AG09319 (cell line): ENCODE measurements at places on chromosomes 2 and 18.
A peak's percentile ranks its signal among the peaks of the same experiment; 100 is the strongest.

- no peak for DNase-seq
Observed at GRCh38 chr2:203809084-203809521, 58.5 kb upstream of the CTLA4 start.

DNA sequence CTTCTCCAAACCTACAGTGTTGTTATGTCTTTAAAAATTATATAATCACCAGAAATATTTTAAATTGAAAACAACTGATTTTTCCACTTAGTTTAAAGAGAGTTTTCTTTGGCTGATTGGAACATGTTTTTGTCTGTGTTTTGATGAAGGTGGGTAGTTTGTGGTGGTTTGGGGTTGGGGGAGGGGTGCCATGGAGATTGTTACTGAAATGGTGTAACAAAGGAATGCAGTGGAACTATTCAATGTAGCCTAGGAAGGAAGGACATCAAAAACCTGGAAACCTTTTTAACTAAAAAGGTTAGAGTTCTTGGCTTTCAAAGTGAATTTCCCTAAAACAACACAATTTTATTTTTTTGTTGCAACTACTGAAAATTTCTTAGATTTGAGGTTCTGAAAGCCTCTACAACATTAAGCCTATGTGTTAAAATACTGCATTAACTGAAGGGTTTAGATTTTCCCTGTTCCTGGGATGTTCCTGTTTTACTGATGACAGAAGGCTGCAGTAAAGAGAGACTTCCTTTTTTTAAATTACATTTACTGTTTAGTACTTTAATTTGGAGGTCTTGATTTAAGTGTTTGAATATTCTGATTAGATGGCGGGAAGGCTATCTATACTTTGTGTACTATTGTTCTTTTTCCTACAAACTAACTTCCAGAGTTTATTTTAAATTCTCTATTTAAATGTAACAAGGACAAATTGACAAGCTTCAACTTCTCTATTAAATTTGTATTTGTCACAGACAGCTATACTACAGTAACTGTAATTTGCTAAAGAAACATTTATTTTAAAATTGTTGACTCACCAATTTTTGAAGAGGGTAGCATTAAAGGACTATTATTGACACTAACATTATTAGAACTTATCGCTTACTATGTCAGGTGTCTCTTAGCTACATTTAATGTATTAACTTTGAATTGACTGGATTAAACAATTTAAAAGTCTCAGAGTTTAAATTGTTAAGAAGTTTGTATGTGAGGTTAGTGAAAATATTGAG lies 87.7 kb downstream of the LIMS1 start:
- DNase-seq, result no peak

DNA sequence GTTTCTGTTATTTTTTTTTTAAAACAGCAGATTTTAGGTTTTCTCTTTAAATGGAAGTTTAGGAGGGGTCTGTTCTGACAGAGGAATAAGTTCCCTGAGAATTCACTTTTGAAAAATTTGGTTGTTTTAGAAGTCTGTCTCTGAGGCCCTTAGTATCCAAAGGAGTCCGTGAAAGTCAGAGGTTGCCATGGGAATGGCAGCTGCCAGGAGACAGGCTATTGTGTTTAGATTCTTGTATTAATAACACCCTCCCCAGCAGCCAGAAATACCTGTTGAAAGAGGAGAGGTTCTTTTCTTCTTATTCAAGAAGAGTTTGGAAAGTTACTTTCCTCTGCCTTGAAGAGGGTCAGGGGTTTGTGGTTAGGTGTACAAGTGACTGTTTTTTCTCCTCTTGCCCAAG lies 29.5 kb downstream of the TNP1 start:
- DNase-seq, result no peak

DNA sequence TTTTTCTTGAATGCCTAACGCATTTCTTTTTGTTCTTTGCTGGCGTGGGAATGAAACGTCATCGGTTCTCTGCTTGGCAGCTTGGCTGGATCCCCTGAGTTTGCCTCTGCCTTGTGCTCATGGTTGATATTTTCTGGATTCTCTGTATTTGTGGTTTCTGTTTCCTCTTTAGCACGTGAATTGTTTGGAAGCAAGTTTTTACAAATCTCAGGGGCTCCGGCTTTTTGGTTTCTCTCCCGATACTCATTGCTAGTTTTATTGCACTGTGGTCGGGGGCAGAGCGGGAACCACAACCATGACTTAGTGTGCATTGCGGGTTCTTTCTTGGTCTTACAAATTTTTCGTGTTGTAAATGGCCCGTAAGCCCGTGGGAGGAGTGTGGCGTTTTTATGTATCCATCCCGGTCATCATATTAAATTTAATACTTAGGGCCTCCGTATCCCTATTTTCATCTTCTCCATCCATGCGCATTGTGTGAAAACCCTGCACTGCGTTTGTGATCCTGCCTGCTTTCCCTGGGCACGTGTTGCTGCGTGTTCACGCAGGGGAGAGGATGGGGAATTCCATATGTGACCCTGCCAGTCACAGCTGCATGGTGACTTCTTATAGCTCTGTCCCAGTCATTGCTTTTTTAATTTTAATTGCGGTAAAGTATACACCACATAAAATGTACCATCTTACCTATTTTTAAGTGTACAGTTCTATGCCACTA lies 9.4 kb downstream of the RAMP1 start:
- DNase-seq, result no peak

DNA sequence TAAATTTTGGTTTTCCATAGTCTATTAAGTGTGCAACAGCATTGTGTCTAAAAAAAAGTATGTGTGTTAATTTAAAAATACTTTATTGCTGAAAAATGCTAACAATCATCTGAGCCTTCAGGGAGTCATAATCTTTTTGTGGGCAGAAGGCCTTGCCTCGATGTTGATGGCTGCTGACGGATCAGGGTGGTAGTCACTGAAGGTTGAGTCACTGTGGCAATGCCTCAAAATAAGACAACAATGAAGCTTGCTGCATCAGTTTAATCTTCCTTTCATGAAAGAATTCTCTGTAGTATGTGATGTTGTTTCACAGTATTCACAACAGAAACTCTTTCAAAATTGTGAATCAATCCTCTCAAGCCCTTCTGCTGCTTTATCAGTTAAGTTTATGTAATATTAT lies 31.3 kb downstream of the HDHD2 start:
- no peak for DNase-seq

DNA sequence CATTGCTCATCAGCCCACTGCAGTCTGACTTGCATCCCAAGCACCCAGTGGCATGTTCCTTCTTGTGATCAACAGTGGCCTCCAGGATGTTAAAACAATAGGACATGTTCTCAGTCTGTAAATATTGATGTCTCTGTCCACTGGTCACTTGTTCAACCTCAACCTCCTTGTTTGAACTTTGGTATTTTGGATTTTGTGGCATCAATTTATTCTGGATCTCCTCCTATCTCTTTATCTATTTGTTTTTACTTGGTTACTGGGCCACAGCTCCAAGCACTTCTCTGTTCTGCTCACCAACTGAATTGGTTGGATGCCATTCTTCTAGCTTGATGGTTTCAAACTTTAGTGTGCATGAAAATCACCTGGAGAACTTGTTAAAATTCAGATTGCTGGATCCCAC lies 1414.8 kb upstream of the CELF4 start:
- no peak for DNase-seq

GRCh38 chr2:110707386-110707965 lies 24.9 kb upstream of the ACOXL start:
- no peak for DNase-seq

- DNase-seq, result peak; percentile 38
Observed at GRCh38 chr2:236610991-236611821, 41.6 kb downstream of the ACKR3 start.

- DNase-seq, result no peak
Observed at GRCh38 chr2:139529080-139529479, 748.9 kb upstream of the NXPH2 start.

DNA sequence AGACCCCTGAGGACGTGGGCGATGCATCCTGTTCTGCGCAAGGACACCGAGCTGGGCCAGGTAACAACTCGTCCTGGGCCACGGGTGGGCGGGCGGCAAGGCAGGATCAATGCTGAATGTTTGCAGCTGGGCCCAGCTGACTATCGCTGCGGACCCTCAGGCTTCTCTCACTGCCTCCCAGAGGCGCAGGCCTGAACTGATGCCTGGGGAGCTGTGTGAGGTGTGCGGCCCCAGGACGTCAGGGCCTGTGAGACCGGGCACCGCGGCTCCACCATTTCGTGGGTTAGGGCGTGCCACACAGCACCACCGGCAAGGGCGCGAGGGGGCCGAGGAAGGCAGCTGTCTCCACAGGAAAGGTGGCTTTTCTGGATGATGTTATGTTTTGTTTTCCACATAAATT lies 307.4 kb downstream of the NDUFA10 start:
- no peak for DNase-seq

- no peak for DNase-seq
Observed at GRCh38 chr2:128472789-128473174, 154.1 kb upstream of the HS6ST1 start.

- no peak for DNase-seq
Observed at GRCh38 chr18:24826605-24827004, 366.2 kb downstream of the HRH4 start.

DNA sequence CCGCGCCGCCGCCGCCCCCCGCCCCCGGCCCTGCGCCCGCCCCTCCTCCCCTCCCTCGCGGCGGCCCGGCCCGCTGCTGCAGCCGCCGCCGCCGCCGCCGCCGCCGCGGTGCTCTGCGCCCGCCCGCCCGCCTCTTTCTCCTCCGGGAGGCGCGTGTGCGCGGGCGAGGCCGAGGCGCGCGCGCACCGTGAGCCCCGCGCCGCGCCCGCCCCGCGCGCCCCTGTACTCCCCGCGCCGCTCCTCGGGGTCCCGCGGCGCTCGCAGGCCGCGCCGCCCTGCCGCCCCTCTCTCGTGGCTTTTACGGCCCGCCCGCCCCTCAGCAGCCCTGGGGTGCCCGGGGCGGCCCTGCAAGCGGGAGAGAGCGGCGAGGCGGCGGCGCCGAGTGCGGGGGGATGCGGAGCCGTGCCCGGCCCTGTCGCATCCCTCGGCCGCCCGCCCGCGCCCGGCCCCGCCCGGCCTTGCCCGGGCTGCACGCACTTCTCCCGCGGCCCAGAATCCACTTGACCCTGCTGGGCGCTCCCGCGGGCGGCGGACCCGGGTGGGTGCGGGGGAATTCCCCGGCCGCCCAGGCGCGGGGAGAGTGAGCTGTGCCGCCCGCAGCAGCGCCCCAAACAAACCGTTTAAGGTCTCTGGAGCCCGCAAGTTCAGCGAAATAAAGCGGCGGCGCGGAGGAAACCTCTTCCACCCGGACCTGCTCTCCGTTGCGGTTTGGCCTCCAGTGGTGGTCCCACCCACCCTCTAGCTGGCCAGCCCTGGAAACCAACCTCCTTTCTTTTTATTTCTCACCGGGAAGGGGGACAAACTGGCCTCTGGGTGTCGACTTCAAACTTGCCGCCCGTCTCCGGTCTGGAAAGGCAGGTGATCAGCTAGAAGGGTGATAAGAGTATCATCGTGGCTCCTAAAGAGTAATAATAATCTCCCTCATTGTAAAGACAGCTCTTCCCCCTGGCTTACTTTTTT lies 37.4 kb downstream of the AFF3 start:
- no peak for DNase-seq

- no peak for DNase-seq
Observed at GRCh38 chr2:57448816-57449215, 597.8 kb upstream of the VRK2 start.

DNA sequence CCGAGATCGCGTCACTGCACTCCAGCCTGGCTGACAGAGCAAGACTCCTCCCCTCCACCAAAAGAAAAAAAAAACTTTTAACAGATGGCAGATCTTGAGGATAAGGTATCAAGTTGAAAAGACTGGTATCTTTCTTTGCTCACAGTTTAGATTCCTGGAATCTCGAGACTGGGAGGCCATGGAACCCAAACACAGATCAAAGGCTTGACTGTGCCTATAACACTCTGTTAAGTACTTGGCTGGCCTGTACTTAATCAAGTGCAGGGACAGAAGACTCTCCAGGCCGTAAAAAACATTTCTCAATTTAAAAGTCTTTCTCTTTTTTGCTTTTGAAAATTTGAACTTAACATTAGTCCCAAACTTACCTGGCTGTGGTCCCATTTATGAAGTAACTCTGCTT lies 107.1 kb upstream of the ZNF516 start:
- DNase-seq, result no peak

GRCh38 chr2:37378411-37378810 lies 34.0 kb downstream of the QPCT start:
- DNase-seq, result no peak
